CD4-positive, alpha-beta T cell treated with Interleukin-15 for 1 hour (primary cell): ENCODE measurements at places on chromosomes 13 and 19.

DNA sequence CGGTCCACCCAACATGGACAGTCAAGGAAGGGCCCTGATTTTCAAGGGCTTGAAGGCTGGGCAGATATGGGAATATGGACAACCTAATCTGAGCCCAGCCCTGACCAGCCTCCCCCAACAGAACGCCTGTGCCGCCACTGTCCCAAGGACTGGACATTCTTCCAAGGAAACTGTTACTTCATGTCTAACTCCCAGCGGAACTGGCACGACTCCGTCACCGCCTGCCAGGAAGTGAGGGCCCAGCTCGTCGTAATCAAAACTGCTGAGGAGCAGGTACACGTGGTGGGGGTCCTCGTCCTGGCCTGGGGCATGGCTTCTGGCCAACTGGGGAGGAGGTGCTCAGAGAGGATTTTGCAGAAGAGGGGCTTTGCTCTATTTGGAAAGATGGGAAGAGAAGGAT is 3.5 kb downstream of the CLEC4M start:
- no peak for DNase-seq

GRCh38 chr13:51785712-51786424 is 18.1 kb downstream of the DHRS12 start:
- DNase-seq = no peak

DNA sequence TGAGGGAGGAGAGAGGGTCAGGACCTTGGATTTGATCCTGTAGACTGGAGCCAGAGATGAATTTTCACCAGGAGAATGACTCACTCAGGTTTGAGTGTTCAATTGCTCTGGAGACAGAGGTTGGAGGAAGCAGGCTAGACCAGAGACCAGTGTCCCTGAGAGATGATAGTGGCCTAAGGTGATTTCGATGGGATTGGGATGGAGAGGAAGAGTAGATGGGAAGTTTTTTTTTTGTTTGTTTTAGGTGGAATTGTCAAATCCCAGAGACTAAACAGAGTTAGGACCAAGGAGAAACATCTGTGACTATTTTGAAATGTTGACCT is 2.3 kb downstream of the CEBPG start:
- DNase-seq = no peak

DNA sequence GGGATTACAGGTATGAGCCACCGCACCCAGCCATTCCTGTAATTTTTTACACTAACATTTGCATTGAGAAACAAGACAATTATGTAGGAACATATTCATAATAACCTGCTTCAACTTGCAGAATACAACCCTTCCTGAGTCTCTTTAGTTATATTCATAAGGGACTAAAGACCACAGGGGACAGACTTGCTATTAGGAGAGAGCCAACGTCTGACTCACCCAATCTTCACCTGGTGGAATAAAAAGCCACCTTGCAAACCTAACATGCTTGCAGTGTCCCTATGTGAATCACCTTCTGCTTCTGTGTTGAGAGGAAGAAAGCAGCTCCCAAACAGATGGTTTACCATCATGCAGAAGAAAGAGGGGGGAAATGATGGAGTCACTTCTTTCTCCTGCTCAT is 456.1 kb downstream of the PCDH9 start:
- DNase-seq = no peak

DNA sequence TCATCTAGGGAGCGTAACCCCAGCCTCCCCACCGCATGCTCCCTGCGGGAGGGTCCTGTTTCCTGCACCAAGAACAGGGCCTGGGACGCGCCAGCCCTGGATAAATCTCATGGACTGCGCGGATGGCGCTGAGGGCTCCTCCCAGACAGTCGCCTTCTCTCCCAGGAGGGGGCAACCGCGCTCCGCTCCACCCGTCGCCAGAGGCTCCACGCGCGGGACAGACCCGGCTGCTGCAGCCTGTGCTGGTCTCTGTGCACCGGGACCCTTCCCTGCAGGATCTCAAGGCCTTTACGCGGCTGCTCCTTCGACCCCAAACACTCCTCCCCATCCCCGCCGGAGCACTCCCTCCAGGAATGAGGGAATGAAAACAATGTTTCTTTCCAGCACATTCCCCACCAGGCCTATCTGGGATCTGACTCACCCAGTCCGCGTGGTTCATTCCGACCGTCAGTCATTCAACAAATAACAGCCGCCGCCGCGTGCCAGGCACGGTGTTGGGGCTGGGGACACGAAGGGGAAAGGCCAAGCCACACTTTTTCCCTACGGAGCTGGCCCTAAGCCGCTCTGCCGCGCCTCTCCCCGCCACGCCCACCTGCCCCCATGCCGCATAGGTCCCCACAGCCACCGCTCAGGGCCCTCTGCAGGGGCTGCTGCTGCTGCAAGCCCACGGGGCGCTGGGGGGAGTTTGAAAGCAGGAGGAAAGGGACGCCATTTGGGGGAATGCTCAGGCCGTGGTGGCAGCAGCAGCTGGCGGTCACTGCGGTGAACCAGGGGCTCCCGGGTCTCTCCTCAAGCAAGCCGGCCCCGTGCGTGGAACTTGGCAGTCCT is 6.0 kb downstream of the PNMA8B start:
- no peak for DNase-seq

DNA sequence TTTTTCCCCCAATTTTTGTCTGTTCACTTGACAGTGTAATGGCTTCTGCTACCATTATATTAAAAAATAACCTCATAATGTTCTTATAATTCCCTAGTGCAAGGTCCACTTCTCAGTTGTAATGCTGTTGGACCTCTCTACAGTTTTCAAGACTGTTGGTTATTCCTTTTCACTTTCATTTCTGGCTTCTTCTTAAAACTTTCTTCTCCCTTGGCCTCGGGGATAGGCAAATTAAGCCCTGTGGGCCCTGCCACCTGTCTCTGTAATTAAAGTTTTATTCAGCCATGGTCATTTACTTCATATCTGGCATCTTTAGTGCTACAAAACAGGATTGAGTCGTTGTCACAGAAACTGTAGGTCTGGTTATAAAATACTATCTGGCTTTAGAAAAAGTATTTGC is 313.5 kb downstream of the KLF12 start:
- no peak for DNase-seq

GRCh38 chr13:33676045-33676989 is 141.6 kb upstream of the RFC3 start:
- no peak for DNase-seq

DNA sequence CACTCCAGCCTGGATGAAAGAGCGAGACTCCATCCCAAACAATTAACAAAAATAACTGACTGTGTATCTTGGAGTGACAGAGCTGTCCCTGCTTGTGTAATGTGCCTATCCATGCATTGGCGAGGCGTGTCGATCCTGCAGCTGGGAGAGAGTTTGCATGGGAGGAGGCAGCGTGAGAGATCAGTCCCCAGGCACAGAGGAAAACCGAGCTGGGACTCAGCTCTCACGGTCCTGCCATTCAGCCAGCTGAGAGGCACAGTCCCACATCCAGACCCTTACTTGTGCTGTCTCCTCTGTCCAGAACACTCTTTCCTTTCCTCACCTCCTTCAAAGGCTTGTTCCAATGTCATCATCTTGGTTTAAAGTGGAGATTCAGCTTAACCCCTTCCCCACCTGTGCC is 11.9 kb upstream of the SULT2B1 start:
- no peak for DNase-seq
